ENCODE measurements at places on chromosomes 11 and 22.

- DNase-seq: no peak
These were observed 312.8 kb downstream of the TTC28 start for GRCh38 chr22:28366856-28367255.

- no peak for DNase-seq
These were observed 9.6 kb upstream of the CD248 start for GRCh38 chr11:66326261-66327111.

GRCh38 chr11:112773264-112773663 lies 188.0 kb upstream of the NCAM1 start:
- DNase-seq: no peak

DNA sequence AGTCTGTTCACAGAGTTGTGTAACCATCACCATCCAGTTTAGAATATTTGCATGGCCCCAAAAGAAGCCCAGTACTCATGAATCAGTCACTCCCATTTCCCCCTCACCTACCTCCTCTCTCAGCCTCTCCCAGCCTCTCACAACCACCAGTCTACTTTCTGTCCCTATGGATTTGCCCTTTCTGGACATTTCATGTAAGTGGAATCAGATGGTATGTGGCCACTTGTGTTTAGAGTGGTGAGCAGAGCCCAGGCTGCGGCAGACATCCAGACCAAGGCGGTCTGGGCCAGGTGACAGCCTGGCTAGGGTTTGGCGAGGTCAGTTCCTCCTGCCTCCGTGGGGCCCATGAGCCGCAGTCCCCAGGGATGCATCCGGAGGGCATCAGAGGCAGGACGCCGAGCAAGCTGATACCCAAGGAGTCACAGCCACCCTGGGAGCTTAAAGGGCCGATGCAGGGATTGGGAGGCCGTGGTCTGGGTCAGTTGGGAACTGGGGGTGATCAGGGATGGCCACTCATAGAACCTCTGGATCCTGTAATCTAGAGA lies 53.3 kb upstream of the CLDN5 start:
- DNase-seq: no peak

- DNase-seq: no peak
These were observed 9.3 kb downstream of the OAF start for GRCh38 chr11:120219938-120220746.

- no peak for DNase-seq
These were observed 40.9 kb downstream of the ATG13 start for GRCh38 chr11:46658259-46658658.

DNA sequence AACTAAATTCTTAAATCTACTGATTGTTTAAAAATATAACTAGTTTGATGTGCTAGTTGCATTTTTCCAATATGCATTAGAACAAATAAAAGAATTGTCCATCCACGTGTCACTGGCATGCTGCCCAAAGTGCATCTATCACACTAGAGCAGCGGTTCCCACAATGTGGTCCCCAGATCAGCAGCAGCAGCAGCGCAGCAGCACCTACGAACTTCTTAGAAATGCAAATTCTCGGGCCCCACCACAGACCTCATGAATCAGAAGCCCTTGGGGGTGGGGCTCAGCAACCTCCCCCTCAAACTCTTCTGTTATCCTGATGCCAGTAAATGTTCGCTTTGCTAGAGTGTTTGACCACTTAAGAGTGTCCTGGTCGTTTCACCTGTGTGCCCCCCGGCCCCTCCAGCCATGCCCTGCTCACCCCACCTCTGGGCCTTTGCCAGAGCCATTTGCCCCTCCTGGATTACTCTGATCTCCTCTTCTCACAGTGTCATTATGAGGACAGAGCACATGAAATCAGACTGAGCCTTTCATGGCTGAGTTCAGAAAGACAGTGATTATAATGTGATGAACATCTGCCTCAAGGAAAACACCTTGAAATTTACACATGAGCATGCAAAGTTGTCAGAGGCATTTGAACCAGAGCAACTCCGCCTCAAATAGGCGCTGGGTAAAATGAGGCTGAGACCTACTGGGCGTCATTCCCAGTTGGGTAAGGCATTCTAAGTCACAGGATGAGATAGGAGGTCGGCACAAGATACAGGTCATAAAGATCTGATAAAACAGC lies 12.6 kb upstream of the VSIG10L2 start:
- DNase-seq: no peak

DNA sequence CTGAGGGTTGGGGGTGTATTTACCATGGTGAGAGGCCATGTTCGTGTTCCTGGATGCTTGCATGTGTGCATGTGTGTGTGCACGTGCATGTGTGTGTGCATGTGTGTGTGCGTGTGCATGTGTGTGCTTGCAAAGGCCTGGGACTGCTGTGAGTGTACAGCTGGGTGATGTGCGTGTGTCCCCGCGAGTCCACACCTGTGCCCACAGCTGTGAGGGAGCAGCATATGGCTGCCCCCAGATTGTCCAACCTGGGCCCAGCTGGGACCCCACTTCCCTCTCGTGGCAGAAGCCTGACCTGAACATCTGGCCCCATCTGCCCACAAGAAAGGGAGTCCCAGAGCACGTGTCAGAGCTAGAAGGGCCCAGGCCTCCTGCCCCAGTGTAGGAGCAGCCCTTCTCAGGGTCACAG lies 8.4 kb upstream of the CD248 start:
- DNase-seq: no peak
